CD4-positive, CD25-positive, alpha-beta regulatory T cell (primary cell): ENCODE measurements at places on chromosomes 6 and 20.

DNA sequence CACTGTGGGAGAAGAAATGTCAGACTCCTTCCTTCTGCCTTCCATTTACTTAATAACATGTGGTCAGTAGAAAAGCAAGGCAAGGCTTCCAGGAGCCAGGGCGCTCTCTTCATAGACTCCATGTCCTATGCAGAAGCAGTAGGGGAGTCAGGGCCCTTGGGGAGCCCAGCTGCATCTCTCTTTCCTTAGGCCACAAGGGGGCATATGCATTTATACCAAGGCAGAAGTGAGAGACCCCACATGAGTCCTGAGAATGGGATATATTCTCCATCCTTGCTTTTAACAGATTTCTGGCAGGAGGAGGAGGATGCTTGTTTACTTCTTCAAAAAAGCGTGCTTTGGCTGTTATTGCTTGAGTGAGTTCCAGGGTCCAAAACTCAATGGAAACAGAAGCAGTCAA, 198.5 kb downstream of the HIVEP2 start:
- DNase-seq, result peak; percentile 43

DNA sequence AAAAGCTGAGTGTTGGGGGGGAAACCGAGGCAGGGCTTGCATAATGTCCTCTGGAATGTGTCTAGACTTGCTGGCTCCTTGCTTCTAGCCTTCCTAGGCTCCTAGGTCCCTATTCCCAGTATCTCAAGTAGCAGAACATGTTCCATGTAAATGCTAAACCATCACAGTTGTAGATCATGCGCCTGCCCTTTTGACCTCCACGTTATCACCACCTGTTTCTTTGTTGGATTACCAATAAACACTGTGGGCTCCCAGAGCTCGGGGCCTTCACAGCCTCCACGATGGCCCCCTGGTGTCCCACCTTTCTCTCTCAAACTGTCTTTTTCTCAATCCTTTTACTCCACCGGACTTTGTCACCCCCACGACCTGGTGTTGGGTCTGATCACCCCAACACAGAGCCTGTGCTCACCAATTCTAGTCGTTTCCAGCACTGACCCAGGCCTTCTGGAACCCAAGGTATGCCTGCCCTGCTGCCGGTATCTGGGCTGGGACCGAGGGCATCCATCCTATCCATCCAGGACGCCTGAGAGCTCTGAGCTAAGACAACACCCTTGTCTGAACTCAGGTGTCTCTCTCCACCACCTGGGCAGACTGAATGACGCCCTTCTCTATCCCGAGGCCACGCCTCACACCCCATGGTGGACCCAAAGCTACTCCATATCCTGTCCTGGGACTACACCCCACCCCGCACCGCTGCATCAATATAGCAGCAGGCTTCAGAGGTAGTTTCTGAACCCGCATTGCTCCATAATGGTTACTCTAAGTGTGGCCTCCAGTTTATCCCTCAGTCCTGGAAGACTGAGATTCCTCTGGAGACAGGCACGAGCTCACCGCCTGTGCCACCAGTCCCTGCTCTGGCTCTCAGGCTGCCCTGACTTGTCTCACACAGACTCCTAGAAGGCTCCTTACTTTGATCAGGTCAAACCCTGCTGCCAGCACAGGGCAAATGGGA, 9.3 kb upstream of the PRR18 start:
- no peak for DNase-seq

DNA sequence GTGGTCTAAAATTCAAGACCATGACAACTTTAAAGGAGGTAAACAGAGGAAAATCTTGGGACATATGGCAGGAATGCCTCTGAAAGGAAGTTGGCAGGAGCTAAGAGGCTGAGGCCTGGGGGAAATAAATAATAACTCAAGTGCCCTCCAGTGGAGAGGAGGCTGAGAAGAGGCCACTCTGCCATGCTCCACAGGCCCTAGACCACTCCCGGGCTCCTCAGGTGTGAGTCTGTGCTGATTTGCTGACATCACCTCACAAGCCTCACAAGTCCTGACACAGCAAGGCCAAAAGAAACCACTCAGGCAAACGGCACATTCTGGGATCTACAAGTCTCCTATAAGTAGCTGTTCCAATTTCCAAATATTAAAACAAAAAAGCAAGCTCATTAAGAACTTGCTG, 91.0 kb upstream of the RIPOR2 start:
- DNase-seq, result no peak

DNA sequence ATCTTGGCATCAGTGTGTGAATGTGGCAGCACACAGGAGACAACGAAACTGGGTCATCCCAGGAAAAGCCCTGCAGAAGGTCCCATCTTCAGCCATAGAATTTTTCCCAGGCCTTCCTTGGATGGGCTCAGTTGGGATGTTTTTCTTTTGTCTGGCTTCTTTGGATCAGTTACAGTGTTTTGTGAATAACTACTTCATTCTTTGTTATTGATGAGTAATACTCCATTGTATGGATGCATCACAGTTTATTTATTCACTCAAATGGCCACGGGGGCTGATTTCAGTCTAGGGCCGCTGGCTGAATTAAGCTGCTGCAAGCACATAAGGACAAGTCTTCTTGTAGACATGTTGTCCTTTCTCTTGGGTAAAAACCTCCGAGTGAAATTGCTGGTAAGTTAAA, 81.3 kb upstream of the CD93 start:
- DNase-seq, result no peak

- DNase-seq, result peak; percentile 97
Observed at GRCh38 chr6:4018171-4018923, 60.6 kb downstream of the FAM217A start.
